Naive B cell (primary cell): ENCODE measurements at places on chromosomes 3 and 15. TPM values are rescaled to one million over a fixed set of nuclear protein-coding genes. Genes with fewer than 3 reads are reported as not detected.

The CD200R1 gene
- 3.8 TPM for polyA plus RNA-seq

The ALDH1A3 gene
- polyA plus RNA-seq: not detected

The PP2D1 gene
- polyA plus RNA-seq: not detected

The GPR176 gene
- polyA plus RNA-seq: 0.12 TPM

- peaks cover 5% of the 10 kb centered on the region for H3K36me3 ChIP-seq
- peaks cover 5% of the 10 kb centered on the region for H3K4me1 ChIP-seq
- no peak for DNase-seq
- H3K4me3 ChIP-seq: no peak overlapping the region
- peaks cover 29% of the 10 kb centered on the region for H3K27me3 ChIP-seq
Observed at GRCh38 chr15:66934868-66935520, 130.4 kb upstream of the SMAD3 start.

- peaks cover under 1% of the 10 kb centered on the region for H3K4me1 ChIP-seq
- no peaks in the 10 kb centered on the region for H3K36me3 ChIP-seq
- H3K27ac ChIP-seq: no peak overlapping the region
- no peak for DNase-seq
- H3K4me3 ChIP-seq: no peak overlapping the region
Observed at GRCh38 chr3:152779653-152780052, 55.3 kb upstream of the P2RY1 start.

DNA sequence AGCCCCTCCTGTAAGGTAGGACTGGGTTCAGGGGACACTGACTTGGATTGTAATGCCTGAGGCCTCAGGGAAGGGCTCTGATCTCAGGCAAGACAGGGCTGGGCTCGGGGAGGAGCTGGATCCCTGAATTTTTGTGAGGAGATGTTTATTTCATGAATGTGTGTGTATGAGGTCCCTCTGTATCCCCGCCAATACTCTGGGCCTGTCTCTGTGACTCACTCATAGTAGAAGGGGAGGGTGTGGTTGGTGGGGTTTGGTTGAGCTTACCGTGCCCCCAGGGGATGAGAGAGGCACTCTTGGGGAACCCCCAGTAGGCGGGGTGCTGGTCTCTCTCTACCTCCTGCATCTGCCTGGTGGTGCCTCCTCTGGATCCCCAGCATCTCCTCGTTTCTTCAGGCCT lies 28.1 kb downstream of the RPSA start:
- H3K4me3 ChIP-seq: peak overlapping the region; percentile 56
- no peaks in the 10 kb centered on the region for H3K36me3 ChIP-seq
- H3K27ac ChIP-seq: no peak overlapping the region
- H3K27me3 ChIP-seq: peaks cover 22% of the 10 kb centered on the region

DNA sequence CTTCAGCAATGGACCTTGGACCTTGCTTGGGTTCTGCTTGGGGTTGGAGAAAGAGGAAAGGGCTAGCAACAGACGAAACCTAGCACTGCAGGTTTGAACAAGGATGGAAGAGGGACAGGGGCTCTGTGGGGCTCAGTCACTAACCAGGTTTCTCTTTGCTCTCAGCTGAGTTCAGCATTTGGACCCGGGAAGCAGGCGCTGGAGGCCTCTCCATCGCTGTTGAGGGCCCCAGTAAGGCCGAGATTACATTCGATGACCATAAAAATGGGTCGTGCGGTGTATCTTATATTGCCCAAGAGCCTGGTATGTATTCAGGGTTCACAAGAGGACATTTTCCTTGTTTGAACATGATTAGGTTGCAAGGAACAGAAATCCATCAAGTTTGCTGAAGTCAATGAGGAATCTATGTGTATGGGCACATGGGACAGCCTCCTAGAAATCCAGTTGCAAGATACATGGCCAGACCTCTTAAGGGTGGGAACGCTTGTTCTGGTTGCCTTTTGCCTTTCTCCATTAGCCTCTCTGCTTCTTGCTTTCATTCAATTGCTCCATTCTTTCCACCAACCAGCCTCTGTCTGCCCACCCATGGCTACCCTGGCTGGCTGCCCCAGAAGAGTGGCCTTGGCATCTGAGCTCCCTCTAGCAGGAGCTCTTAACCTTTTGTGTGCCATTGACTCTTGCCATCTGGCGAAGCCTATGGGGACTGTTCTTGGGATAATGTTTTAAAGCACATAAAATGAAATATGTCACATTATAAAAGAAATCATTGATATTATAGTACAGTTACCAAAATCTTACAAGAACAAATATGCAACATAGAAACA lies 55.9 kb downstream of the DNASE1L3 start:
- no peak overlapping the region for H3K4me3 ChIP-seq
- no peak overlapping the region for H3K27ac ChIP-seq
- H3K36me3 ChIP-seq: peaks cover 8% of the 10 kb centered on the region
- no peaks in the 10 kb centered on the region for H3K4me1 ChIP-seq
- DNase-seq: no peak
- no peaks in the 10 kb centered on the region for H3K27me3 ChIP-seq

- H3K36me3 ChIP-seq: no peaks in the 10 kb centered on the region
- H3K4me3 ChIP-seq: no peak overlapping the region
- peaks cover 1% of the 10 kb centered on the region for H3K27me3 ChIP-seq
- H3K27ac ChIP-seq: no peak overlapping the region
Observed at GRCh38 chr3:107824822-107825371, 265.9 kb downstream of the CD47 start.

- no peaks in the 10 kb centered on the region for H3K4me1 ChIP-seq
- DNase-seq: no peak
- no peaks in the 10 kb centered on the region for H3K36me3 ChIP-seq
- no peak overlapping the region for H3K27ac ChIP-seq
- H3K27me3 ChIP-seq: no peaks in the 10 kb centered on the region
- no peak overlapping the region for H3K4me3 ChIP-seq
Observed at GRCh38 chr3:26721047-26721446, 98.5 kb downstream of the LRRC3B start.

DNA sequence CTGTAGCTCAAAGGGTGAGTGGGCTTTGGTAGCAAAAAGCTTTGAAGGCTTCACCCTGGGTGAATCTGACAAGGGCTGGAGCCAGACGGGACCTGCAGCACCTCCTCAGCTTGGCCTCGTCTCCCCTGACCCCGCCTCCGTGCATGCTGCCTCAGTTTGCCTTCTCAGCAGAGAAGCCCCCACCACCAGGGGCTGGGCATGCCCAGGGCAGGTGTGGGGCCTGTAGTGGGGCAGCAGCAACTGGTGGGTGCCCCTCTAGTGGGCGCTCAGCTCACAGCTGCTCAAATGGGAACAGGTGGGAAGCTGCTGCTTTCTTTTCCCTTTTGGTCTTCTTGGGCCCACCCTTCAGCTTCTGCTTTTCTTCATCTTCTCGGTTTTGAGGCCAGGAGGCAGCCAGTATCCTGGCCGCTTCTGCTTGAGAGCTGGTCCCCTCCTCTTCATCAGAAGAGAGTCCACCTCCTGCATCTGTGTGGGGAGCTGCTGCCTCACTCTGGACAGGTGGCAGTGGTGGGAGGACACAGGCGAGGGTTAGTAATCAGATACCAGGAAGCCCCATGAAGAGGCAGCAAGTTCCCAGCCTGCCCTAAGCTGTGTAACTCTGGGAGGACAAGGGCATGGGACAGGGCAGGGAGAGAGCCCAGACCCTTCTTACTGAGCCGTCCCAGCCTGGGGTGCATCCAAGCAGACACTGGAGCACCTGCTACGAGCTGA lies 21.0 kb downstream of the TMEM43 start:
- no peak for DNase-seq
- H3K27me3 ChIP-seq: no peaks in the 10 kb centered on the region
- no peak overlapping the region for H3K4me3 ChIP-seq
- no peaks in the 10 kb centered on the region for H3K36me3 ChIP-seq

GRCh38 chr3:58006661-58007060 lies 1.6 kb upstream of the FLNB start:
- H3K36me3 ChIP-seq: no peaks in the 10 kb centered on the region
- DNase-seq: no peak
- no peaks in the 10 kb centered on the region for H3K27me3 ChIP-seq
- peak overlapping the region; percentile 40 for H3K4me3 ChIP-seq
- H3K4me1 ChIP-seq: peaks cover 13% of the 10 kb centered on the region

GRCh38 chr3:172678068-172678467 lies 32.8 kb downstream of the NCEH1 start:
- H3K27ac ChIP-seq: no peak overlapping the region
- no peaks in the 10 kb centered on the region for H3K27me3 ChIP-seq

DNA sequence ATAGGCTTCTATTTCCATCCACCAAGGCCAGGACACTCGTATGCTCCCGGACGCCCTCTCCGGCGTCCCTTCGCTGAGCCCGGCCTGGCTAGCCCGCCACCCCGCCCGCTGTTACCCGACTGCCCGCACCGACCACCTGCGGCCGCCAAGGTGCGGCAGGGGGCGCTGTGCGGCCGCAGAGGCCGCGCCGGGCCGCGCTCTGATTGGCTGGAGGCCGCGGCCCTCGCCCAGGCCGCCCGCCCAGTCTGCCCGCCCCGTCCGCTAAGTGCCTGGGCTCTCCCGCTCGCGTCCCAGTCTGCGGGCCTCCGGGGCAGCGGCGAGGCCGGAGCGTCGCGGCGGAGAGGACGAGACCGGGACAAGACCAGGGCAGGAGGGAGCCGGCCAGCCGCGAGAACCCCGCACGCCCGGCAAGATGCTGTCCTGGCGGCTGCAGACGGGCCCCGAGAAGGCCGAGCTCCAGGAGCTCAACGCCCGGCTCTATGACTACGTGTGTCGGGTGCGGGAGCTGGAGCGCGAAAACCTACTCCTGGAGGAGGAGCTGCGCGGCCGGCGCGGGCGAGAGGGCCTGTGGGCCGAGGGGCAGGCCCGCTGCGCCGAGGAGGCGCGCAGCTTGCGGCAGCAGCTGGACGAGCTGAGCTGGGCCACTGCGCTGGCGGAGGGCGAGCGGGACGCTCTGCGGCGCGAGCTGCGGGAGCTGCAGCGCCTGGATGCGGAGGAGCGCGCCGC lies at the start of gene SYNM:
SYNM (plus strand) TSS at position 293 of the 726 bp plus-strand sequence; CDS start at position 413, 120 bp downstream.
- H3K4me1 ChIP-seq: peaks cover 13% of the 10 kb centered on the region
- H3K4me3 ChIP-seq: peak within 1 kb of the TSS; percentile 69
- H3K36me3 ChIP-seq: no peaks in the 10 kb centered on the region
- no peak within 1 kb of the TSS for H3K27ac ChIP-seq
- peaks cover 44% of the 10 kb centered on the region for H3K27me3 ChIP-seq

GRCh38 chr3:33131331-33132018 lies 17.7 kb downstream of the CRTAP start:
- H3K4me1 ChIP-seq: peaks cover 7% of the 10 kb centered on the region
- peaks cover 7% of the 10 kb centered on the region for H3K36me3 ChIP-seq
- no peaks in the 10 kb centered on the region for H3K27me3 ChIP-seq
- peak; percentile 28 for DNase-seq
- H3K4me3 ChIP-seq: no peak overlapping the region
- no peak overlapping the region for H3K27ac ChIP-seq

DNA sequence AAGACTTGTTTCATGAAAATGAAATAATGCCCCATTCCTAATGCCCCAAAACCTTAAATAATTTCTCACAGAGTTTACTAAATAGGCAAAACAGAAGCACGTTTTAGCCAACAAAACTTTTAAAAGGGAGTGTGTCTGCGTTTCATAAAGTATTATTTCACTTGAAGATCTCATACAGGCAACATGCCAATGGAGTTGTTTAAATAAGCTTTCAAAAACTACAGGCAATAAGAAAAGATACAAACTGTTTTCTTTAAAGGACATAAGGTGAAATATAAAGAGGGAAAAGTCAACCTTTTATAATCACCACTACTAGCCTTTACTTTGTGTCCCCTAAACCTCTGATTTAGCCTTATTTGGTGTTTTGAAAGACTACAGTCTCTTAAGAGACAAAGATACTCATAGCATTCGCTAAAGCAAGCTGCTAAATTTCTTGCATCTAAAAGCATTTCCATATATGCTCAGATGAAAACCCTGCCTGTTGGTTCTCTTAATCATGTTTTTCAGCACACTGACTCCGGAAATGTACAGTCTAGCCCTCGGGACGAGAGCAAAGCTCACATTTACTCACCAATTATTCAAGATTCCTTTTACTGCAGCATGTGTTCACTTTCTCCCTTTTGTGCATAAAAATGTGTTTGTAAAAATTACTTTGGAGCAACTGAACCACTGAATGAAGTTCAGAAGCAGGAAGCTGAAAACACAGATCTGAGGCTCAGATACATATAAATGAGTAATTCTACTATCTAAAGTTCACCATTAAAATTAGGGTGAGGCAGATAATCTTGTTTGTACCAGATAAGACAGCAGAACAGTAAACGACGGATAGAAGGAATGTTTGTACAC lies 119.0 kb downstream of the GOLIM4 start:
- H3K4me1 ChIP-seq: no peaks in the 10 kb centered on the region
- no peaks in the 10 kb centered on the region for H3K27me3 ChIP-seq
- no peak for DNase-seq

DNA sequence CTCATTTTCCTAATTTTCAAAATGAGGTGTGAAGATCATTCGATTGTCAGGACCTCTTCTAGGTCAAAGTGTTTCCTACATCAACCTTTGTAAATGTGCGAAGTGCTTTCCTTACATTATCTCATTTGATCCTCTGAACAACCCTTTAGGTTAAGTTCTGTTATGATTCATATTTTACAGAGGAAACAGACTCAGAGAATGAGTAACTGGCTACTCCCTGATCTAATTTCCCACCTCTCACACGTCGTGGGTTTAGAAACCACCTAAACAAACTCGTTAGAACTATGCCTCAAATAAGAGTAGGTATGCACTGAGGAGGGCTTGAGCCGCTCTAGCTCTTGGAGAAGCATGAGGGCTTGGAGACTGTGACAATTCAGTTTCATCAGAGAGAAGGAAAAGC lies 148.6 kb downstream of the CD47 start:
- H3K4me1 ChIP-seq: peaks cover 5% of the 10 kb centered on the region
- no peaks in the 10 kb centered on the region for H3K27me3 ChIP-seq
- H3K4me3 ChIP-seq: no peak overlapping the region
- H3K36me3 ChIP-seq: no peaks in the 10 kb centered on the region
- no peak overlapping the region for H3K27ac ChIP-seq

DNA sequence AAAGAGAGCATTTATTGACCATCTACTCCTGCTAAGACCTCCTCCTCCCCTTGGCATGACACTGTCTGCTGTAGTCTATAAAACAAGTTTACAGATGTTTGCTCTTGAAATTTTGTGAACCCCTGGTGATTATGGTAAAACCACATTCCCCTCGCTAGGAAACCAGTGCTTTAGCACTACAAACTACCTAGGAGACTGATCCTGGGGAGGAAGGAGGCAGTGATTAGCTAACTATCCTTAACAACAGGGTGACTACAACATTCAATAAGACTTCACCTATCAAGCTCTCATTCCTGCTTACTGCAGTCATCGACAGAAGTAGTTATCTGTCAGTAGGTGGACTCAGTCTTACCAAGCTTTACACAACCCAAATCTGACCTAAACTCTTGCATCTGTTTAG lies 371.3 kb downstream of the TUSC7 start:
- no peaks in the 10 kb centered on the region for H3K27me3 ChIP-seq
- H3K4me1 ChIP-seq: no peaks in the 10 kb centered on the region
- H3K36me3 ChIP-seq: no peaks in the 10 kb centered on the region
- H3K27ac ChIP-seq: no peak overlapping the region
- DNase-seq: no peak
- H3K4me3 ChIP-seq: no peak overlapping the region

DNA sequence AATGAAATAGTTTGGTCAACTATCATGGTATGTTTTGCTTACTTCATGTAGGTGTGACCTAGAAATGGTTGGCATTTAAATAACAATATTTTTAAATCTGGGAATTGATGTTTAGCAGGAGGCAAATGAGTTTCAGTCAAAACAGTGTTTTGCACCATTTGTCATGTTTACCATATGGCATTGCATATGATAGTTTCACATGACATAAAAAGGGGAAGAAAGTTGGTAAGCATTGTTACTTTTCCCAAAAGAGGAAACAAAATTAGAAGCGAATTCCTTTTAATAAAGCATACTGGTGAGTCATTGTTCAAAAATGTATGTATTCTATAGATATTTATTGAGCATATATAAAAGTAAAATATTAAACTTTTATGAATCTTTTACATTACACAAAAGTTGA lies 2.3 kb downstream of the RNF13 start:
- peak; percentile 14 for DNase-seq
- no peaks in the 10 kb centered on the region for H3K27me3 ChIP-seq
- peak overlapping the region; percentile 94 for H3K4me3 ChIP-seq
- H3K4me1 ChIP-seq: peaks cover 68% of the 10 kb centered on the region
- peak overlapping the region; percentile 92 for H3K27ac ChIP-seq

- no peaks in the 10 kb centered on the region for H3K4me1 ChIP-seq
- no peak overlapping the region for H3K4me3 ChIP-seq
- no peaks in the 10 kb centered on the region for H3K27me3 ChIP-seq
Observed at GRCh38 chr3:53147151-53147902, 13.7 kb upstream of the PRKCD start.
